Stimulated activated CD4-positive, alpha-beta T cell treated with anti-CD3 and anti-CD28 coated beads, TNF-alpha, amount 100 ng/mL, for 4 hours (primary cell): ENCODE measurements at places on chromosomes 13 and 19.
A peak's percentile ranks its signal among the peaks of the same experiment; 100 is the strongest.

DNA sequence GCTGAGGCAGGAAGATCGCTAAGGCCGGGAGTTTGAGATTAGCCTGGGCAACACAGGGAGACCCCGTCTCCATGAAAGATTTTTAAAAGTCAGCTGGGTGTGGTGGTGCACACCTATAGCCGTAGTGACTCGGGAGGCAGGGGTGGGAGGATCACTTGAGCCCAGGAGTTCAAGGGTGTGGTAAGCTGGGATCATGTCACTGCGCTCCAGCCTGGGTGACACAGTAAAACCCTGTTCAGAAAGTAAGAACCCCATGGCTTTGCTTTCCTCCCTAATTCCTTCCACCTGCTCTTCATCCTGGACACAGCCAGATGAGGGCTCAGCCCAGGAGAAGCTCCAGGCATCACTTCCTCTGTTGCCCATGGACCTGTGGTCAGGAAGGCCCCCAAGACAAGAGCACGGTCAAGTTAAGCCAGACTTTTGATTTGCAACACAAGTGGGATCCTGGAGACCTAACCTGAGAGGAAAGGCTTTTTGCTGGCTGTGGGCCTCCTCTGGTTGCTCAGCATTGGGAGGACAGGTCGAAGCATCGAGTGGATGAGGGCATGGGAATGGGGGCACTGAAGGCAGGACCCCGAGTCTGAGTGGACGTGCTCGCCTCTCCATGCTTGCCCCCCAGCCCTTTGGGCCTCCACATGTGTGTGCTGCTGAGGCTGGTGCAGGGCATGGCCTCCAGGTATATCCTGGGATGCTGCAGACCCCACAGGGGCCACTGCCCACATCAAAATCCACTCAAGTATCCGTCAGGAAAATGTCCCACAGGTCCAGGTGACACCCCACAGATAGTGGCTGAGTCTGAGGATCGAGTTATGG is 25.4 kb downstream of the TUBA3C start:
- DNase-seq, result no peak

DNA sequence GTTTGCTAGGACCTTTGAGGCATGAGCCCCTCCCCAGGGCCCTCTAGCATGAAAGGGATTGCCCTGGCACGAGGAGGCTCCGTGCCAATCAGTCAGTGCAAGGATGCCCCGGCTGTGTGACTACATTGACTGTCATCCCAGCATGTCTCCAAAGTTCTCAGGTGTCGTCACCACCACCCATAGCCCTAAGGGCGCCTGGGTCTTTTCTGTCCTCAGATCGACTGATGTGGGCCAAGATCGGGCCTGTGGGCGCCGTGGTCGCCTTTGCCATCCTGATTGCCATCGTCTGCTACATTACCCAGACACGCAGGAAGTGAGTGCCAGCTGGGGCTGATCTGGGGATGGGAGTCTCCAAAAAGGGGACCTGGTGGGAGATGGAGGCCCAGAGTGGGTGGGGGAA is 18.4 kb downstream of the MAG start:
- DNase-seq, result no peak

DNA sequence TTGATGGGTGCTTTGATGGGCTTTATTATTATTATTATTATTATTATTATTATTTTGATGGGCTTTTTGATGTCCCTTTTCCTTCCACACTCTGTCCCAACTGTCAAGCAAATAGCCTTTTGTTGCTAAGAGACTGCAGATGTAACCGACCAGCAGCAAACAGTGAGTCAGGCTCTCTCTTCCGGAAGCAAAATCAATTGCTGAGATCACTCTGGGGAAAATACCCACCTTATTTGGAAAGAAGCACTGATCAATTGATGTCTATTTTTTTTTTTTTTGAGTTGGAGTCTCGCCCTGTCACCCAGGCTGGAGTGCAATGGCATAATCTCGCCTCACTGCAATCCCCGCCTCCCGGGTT is 2.9 kb downstream of the LDLR start:
- no peak for DNase-seq

- peak; percentile 30 for DNase-seq
Observed at GRCh38 chr19:1624458-1624857, 19.2 kb upstream of the UQCR11 start.

GRCh38 chr13:51000571-51001260 is 91.1 kb downstream of the RNASEH2B start:
- no peak for DNase-seq

DNA sequence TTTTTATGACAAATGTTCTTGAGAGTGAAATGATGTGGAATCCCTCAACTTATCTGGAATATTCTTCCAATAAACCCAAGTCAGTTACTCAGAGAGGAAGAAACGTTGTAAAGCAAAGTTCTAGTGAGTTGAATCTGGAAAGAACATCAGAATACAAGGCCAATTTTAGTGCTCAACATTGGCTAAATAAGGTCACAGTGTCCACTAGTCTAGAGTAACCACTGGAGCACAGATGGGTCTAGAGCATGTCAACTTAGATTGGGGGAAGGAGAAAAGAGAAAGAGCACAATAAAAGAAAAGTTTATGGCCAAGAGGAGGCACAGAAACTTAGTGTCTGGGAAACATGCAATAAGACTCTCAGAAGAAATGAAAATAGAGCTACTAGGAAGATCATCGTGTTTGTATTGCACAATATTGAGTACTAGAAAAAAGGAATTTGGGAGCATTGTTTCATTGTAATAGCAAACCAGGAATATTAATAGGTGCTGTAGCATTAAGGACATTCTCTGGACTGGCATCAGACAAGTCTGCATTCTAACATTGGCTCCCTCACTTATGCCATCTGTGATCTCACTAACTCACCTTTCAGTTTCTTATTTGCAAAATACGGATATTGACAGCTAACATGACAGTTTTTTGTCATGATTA is 1318.5 kb downstream of the PCDH9 start:
- no peak for DNase-seq

DNA sequence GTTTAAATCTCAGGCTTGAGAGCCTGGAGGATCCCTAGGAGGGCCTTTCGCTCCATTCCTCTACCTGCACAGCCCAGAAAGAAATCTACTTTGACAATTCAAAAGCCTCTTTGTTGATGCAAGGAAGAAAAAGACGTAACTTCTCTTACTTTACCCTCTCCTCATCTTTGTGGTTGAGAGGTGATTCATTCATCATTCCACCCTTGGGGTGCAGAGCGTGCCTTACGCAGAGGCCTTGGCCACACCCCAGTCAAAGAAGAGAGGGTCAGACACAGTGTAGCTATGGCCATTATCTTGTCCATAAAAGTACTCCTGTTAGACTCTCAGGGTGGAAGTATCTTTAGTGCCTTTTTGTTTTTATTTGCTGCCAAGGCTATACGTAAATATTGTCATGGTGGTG is 184.0 kb downstream of the IRS2 start:
- no peak for DNase-seq

DNA sequence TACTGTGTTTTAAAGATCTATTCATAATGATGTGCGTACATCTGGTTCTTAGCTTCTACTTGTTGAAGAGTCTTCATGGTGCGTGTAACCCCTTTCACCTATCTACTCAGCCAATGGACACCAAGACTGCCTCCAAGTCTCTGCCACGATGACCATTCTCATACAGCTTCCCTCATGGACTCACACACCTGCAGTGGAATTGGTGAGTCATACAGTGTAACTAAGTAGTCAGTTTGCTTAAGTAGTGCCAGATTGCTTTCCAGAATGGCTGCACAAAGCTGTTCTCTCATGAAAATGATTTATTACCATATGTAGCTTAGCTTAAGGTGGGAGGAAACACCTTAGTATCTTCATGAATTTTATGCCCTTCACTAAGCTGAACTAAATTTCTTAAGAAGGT is 112.3 kb downstream of the AKAP11 start:
- DNase-seq, result no peak
